GOT3 (cell line): ENCODE measurements at places on chromosomes 1 and 21.
A peak's percentile ranks its signal among the peaks of the same experiment; 100 is the strongest.

GRCh38 chr21:33112151-33112550 is 42.2 kb downstream of the OLIG1 start:
- no peak for DNase-seq

GRCh38 chr21:41369105-41369919 is 7.5 kb downstream of the MX2 start:
- no peak for DNase-seq

- no peak for DNase-seq
These were observed 11.3 kb downstream of the OR14A16 start for GRCh38 chr1:247812637-247813036.

GRCh38 chr1:24544239-24544638 is 11.6 kb upstream of the NCMAP start:
- no peak for DNase-seq

DNA sequence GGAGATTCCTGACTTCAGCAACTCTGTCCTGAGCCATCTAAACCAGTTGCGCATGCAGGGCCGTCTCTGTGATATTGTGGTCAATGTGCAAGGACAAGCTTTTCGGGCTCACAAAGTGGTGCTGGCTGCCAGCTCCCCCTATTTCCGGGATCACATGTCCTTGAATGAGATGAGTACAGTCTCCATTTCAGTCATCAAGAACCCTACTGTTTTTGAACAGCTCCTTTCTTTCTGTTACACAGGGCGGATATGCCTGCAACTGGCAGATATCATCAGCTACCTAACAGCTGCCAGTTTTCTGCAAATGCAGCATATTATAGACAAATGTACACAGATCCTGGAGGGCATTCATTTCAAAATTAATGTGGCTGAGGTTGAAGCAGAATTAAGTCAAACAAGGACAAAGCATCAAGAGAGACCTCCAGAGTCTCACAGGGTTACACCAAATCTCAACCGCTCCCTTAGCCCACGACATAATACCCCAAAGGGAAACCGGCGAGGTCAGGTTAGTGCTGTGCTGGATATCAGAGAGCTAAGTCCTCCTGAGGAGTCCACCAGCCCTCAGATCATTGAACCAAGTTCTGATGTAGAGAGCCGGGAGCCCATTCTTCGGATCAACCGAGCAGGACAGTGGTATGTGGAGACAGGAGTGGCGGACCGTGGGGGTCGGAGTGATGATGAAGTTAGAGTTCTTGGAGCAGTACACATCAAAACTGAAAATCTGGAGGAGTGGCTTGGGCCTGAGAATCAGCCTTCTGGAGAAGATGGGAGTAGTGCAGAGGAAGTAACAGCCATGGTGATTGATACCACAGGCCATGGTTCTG is 2.3 kb downstream of the ZBTB37 start:
- DNase-seq: no peak

DNA sequence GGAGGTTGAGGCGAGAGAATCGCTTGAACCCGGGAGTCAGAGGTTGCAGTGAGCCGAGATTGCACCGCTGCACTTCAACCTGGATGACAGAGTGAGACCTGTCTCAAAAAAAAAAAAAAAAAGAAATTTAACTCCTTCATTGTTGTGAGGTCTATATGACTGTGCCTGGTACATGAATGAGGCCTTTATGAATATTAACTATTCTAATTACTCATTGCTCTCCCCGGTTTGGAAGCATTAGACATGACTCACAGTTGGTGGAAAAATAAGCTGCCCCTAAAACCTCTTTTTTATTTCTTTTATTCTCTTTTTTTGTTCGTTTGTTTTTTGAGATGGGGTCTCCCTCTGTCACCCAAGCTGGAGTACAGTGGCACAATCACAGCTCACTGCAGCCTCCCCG is 3.3 kb downstream of the NPPB start:
- no peak for DNase-seq

DNA sequence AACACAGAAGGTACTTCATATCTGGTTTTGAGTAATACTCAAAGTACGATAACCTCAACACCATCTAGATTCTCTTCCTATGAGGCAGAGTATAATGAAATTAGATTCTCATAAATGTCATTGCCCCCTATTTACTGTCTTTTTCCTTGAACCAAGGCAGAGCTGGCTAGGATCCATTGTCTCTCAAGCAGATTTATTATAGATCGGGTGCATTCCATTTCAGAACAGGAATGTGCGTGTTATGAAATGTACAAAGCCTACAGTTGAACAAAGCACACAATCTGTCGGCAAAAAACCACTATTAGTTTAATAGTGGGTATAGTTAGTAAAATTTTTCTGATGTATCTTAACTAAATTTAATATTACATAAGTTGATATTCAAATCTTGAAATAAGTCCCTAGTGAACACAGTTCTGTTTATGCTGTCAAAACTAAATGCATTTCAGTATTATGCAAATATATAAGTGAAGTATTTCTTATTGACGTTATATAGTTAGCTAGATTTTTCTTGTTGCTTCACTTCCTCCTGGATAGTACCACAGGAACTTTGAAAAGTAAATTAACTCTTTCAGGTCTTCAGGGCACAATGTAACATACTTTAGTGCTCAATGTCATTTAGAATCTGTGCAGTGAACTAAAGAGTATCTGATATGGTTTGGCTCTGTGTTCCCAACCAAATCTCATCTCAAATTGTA is 92.1 kb downstream of the DDAH1 start:
- DNase-seq: no peak

DNA sequence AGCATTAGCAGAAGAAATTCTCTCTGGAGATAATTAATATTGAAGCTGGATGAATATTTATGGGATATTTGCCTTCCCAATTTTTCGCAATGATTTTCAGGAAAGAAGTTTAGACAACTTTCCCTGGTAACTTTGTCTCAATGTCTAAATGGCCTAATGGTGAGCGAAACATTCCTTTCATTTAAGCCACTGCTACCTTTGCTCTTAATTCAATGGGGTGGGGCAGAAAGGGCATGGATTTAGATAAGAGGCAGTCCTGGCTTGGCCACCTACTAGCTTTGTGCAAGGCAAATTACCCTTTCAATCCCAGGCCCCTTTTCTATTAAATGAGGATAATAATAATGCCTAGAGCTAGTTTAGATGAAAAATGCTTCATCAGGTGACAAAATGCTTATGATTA is 27.1 kb upstream of the LYST start:
- DNase-seq: no peak

DNA sequence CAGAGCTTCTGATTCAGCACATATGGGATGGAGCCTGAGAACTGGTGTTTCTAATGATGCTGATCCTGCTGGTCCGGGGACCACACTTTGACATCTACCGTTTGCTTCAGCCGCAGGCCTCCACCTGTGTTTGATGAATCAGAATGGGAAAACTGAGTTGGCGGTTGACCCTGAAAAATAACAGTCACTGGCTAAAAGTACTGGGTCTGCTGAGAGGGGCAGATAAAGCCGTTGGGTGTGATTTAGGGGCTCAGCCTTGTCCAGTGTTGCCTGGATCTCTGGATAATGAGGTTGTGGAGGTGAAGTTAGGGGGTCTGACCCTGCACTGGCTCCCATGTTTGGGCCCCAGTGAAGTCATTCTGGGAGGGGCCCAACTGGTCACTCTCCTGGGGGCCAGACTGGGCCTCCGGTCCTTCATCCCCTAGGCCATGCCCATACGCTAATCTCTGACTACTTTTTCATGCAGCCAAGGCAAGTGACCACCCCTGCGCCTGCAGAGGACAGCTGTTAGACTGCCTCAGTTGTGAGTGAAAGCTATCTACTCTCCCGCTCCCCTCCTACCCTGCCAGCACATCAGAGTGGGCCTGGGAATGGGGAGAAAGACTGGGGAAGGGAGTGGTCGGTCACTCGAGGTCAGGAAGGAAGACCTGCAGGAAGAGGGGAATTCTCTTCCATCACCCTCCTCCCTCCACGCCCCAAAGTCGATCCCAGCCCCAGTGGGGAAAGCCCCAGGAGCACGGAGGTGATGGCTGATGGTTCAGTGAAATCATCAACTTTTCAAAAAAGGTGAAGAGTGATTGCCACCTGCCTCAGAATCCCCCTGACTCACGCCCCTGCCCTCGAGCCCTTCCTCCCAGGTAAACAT is 27.7 kb downstream of the VASH2 start:
- DNase-seq: no peak

- no peak for DNase-seq
These were observed 66.5 kb downstream of the TSEN15 start for GRCh38 chr1:184118046-184118445.

GRCh38 chr1:31249854-31250253 is 10.2 kb upstream of the NKAIN1 start:
- no peak for DNase-seq

GRCh38 chr1:209727785-209728184 is 23.1 kb downstream of the HSD11B1 start:
- no peak for DNase-seq

GRCh38 chr1:23915466-23915865 is 2.3 kb upstream of the CNR2 start:
- no peak for DNase-seq

DNA sequence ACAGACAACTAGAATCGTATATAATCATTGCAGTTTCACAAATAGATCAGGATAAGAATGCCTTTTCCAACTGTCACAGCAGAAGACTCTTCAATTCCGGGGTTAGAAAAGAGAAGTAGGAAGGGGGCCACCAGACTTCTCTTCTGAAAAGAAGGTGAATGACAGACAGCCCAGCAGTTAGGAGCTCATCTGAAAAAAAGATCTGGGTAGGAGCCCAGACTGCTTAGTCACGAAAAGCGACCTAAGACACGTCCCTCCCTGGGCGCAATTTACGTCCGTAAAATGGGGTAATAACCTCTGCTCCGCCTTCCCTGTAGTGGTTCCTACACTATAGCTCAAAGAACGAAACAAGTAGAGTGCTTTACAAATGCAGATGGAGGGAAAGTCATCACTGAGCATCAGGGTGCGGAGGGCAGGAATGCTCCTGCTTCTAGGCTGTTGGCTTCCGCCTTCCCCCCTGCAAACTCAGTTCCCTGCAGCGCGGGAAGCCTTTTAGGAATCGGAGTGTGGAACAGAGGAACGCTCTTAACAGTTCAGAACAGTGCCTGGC is 582 bp downstream of the ORC1 start:
- DNase-seq: no peak

GRCh38 chr1:23528250-23528978 is 2.6 kb downstream of the E2F2 start:
- peak; percentile 72 for DNase-seq

- no peak for DNase-seq
These were observed 683 bp downstream of the LRRC8D start for GRCh38 chr1:89821322-89822108.

DNA sequence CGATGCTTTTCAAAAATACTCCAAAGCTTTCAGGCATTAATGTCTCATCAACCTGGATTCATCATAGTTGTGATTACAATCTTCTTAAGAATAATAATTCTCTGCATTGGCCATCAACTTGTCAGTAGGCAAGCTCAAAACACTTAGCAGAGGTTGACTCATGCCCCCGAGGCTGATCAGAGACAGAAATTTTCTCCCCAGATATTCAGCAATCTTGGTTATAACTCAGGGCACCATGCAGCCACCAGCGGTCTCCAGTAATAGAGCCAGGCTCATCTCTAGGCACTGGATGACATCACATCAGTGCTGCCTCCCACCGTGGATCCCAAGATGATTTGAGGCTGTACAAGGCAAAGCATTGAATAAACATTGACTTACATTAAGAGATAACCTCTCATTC is 14.3 kb upstream of the IFFO2 start:
- no peak for DNase-seq

DNA sequence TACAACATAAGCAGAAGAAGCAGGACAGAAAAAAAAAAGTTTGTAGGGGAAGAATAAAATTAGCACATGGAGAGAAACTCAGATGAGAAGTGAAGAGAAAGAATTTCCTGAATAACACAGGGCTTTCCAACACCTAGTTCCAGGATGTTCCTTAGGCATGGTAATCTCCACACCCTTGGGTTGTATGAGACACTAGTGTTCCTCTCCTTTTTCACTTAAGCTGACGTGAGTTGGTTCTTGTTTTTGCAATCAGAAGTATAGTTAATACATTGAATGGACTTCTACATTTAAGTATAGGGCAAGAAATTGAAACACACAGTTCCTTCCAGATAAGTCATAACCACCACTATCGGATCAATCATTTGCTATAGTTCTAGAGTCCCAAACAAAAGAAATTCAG is 51.0 kb downstream of the LPAR3 start:
- no peak for DNase-seq

DNA sequence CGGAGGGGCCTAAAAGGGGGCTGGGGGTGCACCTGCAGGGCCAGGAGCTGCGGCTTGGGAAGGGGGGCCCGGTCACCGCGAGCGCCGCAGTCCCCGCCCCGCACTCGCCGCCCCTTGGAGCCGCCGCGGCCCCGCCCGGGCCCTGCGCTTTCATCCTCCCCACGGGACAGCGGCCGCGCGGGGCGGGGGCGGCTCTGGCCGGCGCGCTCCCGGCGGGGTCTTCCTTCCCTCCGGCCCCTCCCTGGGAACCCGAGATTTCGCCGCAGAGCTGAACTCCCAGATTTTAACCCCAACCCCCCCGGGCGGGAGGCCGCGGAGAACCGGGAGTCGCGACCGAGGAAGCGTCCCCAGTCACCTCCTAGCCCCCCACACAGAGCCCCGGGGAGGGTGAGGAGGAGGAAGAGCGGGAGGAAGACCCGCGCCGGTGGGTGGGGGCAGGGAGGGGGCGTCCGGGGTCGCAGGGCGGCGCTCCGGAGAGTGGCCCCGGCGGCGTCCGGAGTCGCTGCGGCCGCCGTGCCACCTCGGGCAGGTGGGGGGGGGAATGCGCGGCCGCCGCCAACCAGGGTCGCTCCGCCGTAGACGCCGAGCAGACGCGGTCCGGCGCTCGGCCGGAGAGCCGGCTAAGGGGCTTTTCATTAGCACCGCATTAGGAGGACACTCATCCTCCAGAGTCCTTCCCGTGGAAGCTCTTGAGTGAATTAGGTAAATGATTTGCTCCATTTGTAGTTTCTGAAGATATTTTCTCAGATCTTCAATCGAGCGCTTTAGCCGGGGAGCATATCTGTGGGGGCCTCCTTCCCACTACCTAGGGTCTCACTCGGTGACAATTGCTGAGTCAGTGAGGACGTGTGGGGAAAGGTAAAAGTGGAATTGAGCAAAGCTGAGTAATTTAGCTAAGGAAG is 31.6 kb upstream of the NFIA start:
- DNase-seq: no peak

GRCh38 chr1:88647249-88647645 is 36.8 kb upstream of the PKN2 start:
- no peak for DNase-seq

DNA sequence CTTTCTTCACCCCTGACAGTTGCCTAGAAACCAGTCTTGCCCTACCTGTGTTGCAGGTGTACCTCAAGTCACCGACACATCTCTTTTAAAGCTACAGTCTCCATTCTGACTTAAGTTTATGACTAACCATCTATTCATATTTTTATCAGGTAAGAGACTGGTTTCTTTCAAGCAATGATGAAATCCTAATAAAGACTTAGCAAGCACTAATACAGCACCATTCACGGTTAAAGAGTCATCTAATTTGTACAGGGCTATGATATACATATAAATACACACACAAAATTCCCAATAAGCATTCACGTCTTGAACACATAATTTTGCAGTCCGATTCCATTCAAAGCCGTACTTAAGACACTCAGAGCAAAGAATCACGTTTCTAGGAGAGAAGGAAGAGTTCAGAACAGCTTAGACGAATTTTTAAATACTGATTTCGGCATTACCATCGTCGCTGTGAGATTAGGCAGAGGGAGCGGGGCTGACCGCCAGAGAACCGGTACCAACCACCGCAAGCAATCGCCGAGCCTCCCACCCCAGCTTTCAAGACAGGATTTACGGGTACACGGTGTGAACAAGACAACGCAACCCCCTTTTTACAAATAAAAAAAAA is 943 bp downstream of the ERRFI1 start:
- DNase-seq: no peak
